ENCODE measurements at places on chromosomes 4 and X.
A peak's percentile ranks its signal among the peaks of the same experiment; 100 is the strongest.

GRCh38 chr4:76067652-76068286 lies 6.7 kb upstream of the ART3 start:
- DNase-seq = peak; percentile 55

- DNase-seq = no peak
Measured at GRCh38 chr4:177099211-177099610, 210.5 kb upstream of the NEIL3 start.

GRCh38 chr4:54657185-54657550 lies 589 bp upstream of the KIT start:
- DNase-seq = no peak

- no peak for DNase-seq
Measured at GRCh38 chr4:183286590-183287308, 33.3 kb downstream of the CLDN22 start.

GRCh38 chr4:66693694-66694093 lies 851.6 kb downstream of the CENPC start:
- no peak for DNase-seq

DNA sequence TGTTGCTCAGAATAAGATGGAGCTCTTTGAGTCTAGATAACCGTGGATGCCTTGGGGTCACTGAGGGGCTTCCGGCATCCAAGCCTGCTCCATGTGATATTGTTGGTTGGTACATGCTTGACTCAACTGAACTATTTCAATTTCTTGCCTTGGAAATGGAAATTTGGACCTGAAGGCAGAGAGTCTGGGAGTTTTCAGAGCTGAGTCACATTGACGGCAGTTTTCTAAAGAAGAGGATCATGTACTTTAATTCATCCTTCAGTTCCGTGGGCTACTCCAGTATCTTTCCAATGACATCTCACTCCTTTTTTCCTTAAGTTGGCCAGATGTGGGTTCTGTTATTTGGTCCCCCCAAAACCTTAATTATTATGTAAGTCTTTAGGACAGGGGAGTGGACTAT lies 100.5 kb downstream of the MFAP3L start:
- no peak for DNase-seq

DNA sequence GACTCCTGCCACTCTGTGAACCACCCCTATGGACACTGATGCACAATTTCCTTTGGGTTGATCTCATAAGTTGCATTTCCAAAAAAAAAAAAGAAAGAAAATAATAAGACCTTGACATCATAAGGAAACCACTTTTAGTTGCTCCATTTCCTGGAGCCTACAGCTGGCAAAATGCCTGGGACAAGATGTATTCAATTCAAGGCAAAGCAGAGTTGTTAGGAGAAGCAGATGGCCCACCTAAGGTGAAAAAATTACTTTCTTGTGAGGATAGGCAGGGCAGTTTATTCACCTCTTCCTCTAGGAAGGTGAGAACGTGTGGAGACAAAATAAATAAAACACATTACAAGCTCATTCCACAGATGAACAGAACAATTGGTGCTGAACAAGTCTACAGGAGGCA lies 14.1 kb upstream of the SCRG1 start:
- DNase-seq = no peak

DNA sequence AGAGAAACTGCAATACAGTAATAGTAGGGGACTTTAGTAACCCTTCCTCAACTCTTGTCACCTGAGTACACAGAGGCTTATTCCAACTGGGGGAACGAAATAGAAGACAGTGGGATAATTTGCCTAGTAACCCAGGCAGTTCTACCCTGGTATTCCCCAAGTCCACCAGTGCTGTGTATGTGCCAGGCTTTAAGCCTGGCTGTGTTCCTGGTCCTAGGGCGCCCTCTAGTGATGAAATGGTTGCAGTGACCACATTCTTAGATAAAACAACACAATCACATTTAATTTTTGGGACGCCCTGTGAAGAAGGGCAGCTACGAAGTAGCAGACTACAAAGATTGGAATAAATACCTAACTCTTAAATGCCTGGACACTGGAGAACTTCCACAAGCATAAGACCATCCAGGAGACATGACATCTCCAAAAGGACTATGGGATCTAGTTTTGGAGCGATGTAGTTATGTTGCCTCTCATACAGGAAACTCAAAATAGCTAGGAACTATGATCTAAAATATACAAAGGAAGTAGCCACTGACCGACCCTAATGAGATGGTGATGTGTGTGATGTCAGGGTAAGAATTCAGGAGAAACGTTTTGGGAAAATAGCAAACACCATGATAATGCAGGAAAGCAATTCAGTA lies 288.5 kb upstream of the ZCCHC13 start:
- DNase-seq = peak; percentile 11

Data from stimulated activated CD4-positive, alpha-beta T cell treated with anti-CD3 and anti-CD28 coated beads, Interleukin-4, amount 100 ng/mL, for 48 hours (primary cell).